ENCODE measurements at places on chromosomes 2 and 18.

- no peak for DNase-seq
- peaks cover 9% of the 10 kb centered on the region for H3K27me3 ChIP-seq
- no peak overlapping the region for H3K27ac ChIP-seq
- H3K36me3 ChIP-seq = no peaks in the 10 kb centered on the region
- no peaks in the 10 kb centered on the region for H3K4me1 ChIP-seq
Observed at GRCh38 chr2:191889931-191890330, 43.0 kb upstream of the CAVIN2 start.

GRCh38 chr2:147297820-147298219 is 547.0 kb upstream of the ACVR2A start:
- peaks cover 17% of the 10 kb centered on the region for H3K4me1 ChIP-seq
- peak; percentile 20 for DNase-seq
- H3K27me3 ChIP-seq = no peaks in the 10 kb centered on the region

- DNase-seq = peak; percentile 70
- H3K4me3 ChIP-seq = peak overlapping the region; percentile 69
- H3K4me1 ChIP-seq = peaks cover 52% of the 10 kb centered on the region
- no peak overlapping the region for H3K27ac ChIP-seq
- H3K27me3 ChIP-seq = peaks cover 73% of the 10 kb centered on the region
- H3K36me3 ChIP-seq = no peaks in the 10 kb centered on the region
Observed at GRCh38 chr2:172106108-172106961, 3.6 kb upstream of the DLX2 start.

- no peak for DNase-seq
- no peak overlapping the region for H3K4me3 ChIP-seq
- no peaks in the 10 kb centered on the region for H3K27me3 ChIP-seq
- no peak overlapping the region for H3K27ac ChIP-seq
- no peaks in the 10 kb centered on the region for H3K36me3 ChIP-seq
Observed at GRCh38 chr2:120405759-120406099, 59.8 kb downstream of the INHBB start.

GRCh38 chr2:101361121-101361520 is 26.2 kb downstream of the CREG2 start:
- no peak overlapping the region for H3K4me3 ChIP-seq
- peaks cover 27% of the 10 kb centered on the region for H3K4me1 ChIP-seq
- no peaks in the 10 kb centered on the region for H3K36me3 ChIP-seq
- H3K27ac ChIP-seq = peak overlapping the region; percentile 81
- H3K27me3 ChIP-seq = peaks cover 19% of the 10 kb centered on the region
- DNase-seq = no peak

- H3K27me3 ChIP-seq = peaks cover 19% of the 10 kb centered on the region
- no peaks in the 10 kb centered on the region for H3K36me3 ChIP-seq
- DNase-seq = no peak
- no peak overlapping the region for H3K4me3 ChIP-seq
- H3K27ac ChIP-seq = no peak overlapping the region
Observed at GRCh38 chr18:11565716-11566115, 43.7 kb upstream of the SLC35G4 start.

DNA sequence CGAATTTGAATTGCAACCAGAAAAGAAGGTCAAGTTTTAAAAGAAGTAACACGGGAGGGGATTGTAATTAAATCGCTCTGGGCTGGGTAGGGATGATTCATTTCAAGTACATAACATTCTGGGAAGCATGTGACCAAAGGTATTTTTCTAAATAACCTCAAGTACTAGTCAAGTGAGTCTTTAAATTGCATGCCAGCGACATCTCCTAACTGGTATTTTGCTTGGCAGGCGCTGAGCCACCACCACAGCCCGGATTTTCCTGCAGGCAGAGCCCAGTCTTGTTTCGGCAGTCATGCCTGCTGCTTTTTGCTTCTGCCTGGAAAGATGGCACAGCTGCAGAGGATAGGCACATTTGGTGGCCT is 33.7 kb upstream of the NPAS2 start:
- H3K36me3 ChIP-seq = no peaks in the 10 kb centered on the region
- no peak for DNase-seq
- no peak overlapping the region for H3K27ac ChIP-seq
- H3K4me1 ChIP-seq = peaks cover 5% of the 10 kb centered on the region
